ENCODE measurements at places on chromosomes 5 and 9.

- DNase-seq, result no peak
Observed at GRCh38 chr5:84524491-84524890, 139.8 kb upstream of the EDIL3 start.

DNA sequence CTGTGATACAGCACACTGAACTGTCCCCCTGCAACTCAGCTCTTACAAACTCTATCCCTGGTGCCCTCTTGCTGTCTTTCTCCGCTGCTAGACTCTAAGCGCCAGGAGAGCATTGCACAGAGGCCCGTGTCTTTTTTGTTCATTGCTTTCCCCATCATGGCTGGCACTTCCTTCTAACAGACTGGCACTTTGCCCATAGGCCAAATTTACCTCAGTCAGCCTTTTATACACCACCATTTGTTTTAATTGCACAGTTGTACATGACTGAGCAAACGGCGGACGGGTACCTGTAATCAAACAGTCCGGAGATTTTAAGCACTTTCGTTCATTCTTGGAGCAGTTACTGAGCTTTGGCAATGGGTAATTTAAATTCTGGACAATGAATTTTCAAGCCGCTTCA, 102.2 kb upstream of the CLINT1 start:
- DNase-seq, result no peak

GRCh38 chr5:148730270-148730669, 75.9 kb upstream of the HTR4 start:
- no peak for DNase-seq

- DNase-seq, result no peak
Observed at GRCh38 chr9:126614455-126615244, 922 bp downstream of the LMX1B start.

DNA sequence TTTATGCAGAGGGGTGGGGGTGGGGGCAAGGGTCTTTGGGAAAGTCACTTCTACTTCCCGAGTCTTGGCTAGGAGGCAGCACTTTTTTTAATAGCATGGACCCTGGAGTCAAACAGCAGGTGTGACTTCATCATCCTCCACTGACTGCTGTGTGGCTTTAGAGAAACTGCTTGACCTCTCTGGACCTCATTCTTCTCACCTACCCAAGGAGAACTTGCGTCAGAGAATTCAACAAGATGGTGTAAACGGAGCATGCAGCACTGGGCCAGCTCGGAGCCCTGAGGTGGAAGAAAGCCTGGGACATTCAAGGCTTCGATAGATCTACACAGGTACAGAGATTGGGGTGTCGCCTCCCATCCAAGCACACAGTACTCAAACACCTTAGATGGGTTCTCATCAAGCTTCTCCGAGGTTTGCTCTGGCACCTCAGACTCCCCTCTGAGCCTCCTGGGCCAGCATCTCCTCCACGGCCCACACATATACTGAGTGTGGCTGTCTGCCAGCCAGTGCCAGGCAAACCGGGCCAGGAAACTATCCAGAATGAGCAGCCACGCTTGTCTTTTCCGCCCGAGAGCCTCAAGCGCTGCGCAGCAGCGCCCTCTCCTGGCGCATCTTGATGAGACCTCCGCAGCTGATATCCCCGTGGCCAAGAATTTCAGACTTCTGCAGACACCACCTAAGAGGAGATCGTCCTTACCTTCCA, 4.6 kb upstream of the SLC25A48 start:
- no peak for DNase-seq
